Chondrocyte (in vitro differentiated cells): ENCODE measurements at places on chromosomes 1 and 21. TPM values are rescaled to one million over a fixed set of nuclear protein-coding genes. Genes with fewer than 3 reads are reported as not detected.
A peak's percentile ranks its signal among the peaks of the same experiment; 100 is the strongest.

GRCh38 chr1:170734412-170735175, 70.7 kb downstream of the PRRX1 start:
- no peak for DNase-seq

The KPRP gene
- total RNA-seq: not detected in 3 replicates

DNA sequence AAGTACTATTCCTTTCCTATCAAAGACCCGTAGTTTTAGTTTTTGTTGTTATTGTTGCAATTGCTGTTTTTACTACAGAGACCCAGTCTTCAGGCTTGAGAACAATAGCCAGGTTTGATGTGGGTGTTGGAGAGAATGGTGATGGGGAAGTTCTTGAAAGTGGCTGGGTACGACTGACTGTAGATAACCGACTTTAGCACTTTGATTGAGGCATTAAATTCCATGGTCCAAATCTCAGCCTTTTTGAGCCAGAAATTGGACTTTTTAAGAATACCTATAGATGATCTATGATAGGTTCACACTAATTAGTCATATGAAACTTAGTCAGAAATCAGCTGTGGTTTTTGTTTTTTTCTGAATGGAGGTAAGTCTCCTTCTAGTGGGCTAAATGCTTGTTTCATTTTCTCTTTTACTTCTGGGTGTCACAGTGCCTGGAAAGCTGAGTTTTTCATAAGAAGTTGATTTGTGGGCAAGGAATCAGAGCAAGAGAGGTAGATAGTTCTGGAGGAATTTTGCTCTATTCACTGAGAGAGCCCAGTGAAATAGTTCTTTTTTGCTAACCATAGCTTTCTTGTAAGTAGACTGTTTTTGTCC, 2.8 kb downstream of the PPIH start:
- no peak for DNase-seq

- no peak for DNase-seq
These were observed 73.3 kb downstream of the MRPL37 start for GRCh38 chr1:54273092-54273794.

The HTR6 gene
- not detected in 3 replicates for total RNA-seq

The TMEM63A gene
- 48.4 to 52.5 TPM (median 50.3 TPM) in 3 replicates for total RNA-seq

DNA sequence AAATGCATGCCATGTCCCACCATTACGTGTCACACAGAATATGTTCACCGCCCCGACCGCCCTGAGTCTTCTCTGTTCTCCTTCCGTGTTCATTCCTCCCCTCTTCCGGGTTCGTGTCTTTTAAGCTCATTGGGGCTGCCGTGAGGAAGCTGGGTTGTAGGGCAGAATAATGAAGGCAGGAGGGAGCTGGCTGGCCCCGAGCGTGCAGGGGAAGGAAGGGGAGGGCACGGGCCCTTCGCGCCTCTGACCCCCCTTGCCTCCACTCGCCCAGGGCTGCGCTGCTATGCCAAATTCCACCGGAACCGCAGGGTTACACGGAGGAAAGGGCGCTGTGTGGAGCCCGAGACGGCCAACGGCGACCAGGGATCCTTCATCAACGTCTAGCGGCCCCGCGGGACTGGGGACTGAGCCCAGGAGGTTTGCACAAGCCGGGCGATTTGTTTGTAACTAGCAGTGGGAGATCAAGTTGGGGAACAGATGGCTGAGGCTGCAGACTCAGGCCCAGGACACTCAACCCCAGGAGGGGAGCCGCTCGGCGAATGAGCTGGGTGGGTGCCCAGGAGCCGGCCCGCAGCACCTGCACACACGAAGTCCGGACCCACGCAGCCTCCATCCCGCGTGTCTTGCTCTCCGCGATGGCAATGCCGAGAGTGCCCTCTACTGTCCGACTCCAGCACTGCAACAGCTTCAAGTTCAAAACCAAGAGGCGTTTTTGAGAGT, 16.5 kb upstream of the AGTRAP start:
- no peak for DNase-seq

DNA sequence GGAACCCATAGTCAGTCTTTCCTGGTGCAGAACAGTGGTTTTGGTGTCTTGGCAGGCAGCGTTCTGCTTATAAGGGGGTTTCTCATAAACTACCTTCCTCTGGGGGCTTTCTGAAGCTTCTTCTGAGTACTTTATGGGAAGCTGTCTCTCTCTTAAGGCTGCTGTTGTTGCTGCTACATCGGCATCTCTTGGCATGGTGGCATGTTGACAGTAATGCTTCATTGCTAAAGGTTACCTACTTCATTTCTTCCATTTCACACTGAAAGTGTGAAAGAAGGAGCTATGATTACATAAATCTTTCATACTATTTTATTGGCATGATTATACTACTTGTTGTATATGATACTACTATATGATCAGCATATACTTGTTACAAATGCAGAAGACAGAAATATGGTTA, 6.3 kb upstream of the MAP10 start:
- DNase-seq: no peak

The SH2D1B gene
- total RNA-seq: not detected in 3 replicates

DNA sequence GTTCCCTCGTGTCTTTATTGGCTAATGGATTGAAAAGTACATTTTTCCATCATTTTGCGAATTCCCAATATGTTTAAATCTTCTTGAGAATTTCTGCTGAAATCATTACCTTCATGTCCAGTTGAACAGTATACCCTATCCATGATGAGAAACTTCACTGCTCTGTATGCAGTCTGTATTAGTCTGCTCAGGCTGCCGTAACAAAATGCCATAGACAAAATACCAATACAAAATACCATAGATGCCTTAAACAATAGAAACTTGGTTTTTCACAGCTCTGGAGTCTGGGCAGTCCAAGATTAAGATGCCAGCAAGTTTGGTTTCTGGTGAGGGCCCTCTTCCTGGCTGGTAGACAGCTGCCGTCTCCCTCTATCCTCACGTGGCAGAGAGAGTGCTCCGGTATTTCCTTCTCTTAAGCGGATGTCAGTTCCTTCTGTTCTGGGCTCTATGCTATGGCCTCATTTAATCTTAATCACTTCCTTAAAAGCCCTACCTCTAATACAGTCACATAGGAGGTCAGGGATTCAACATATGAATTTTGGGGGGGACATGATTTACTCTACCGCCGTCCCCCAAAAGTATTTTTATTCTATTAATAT, 27.0 kb downstream of the CXADR start:
- DNase-seq: no peak

DNA sequence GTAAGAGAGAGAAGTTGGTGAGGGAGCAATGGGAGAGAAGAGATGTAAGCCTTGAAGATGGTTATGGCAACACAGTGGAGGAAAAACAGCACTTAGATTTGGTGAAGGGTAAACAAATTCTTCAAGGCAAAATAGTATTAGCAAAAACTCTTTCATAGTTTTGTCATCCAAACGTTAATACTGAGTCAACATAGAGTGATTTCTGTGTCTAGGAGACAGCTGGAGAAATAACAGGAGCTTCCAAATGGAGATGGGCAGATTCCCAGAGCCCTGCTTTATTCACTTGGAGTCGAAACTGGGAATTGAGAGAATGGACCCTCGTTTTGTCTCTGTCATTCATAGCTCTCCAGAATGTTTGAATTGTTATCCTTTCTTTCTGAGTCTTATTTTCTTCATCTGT, 68.3 kb downstream of the PLA2G4A start:
- DNase-seq: no peak

GRCh38 chr1:75616436-75617433, 5.8 kb upstream of the SLC44A5 start:
- DNase-seq: peak; percentile 85
